ENCODE measurements at places on chromosomes 3 and 15.

DNA sequence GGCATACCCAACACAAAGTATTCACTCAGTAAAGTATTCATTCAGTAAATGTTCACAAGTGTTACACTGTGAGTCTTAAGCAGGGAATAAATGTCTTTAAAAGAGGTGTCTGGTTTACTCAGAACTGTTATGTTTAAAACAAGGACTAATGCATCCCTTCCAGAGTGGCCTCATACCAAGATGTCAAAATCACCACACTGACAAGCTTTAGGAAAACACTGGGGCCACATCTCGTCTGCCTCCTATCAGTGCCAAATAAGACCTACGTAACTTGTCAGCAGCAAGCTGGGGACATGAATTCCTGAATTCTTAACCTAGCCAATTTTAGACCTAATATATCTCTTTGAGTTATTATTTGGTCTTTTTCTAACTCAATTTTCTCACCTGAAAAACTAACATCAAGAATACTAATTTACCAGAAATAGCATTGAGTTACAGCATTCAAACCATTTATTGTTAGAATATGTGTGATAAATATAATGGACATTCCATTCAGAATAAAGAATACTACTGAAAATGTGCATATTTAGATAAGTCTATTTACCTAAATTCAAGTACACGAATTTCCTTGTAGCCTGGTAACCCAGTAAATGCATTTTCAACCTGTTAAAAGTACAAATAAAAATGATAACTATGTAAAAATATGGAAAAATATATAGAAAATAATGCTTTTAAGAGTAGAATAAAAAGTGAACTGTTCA, 51.3 kb downstream of the IMPG2 start:
- DNase-seq: no peak

GRCh38 chr3:122299872-122300460, 25.1 kb upstream of the CSTA start:
- DNase-seq: peak; percentile 8

DNA sequence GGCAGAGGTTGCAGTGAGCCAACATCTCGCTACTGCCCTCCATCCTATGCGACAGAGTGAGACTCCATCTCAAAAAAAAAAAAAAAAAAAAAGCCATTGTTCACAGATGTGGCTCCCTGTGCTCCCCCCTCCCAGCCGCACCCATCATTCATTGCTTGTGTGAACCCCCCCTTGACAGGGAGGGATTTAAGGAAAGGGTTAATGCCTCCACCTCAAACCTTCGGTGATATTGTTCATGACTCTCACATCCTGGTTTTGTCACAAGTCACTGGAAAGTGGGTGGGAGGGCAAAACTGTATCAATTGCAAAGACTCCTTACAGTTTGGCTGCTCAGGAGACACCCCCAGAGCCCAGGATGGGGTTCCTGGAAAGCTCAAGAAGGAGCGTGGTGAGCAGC, 7.7 kb downstream of the SLC6A6 start:
- DNase-seq: no peak

DNA sequence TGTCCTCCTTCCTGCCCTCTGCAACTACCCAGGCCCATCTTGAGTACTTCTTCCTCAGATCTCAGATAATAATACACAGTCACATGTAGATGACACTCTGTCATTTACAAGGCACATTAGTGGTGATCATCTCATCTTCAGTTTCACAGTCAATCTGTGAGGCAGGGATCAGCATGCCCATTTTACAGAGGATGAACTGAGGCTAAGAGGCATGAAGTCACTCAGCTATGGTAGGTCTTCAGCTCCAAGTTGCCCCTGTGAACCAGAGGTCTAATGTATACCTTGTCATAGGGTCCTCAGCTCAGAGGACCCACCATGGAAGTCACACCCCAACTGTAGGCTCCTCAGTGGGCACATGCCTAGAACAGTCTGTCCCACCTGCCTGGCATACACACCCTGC, 4.2 kb upstream of the CILP start:
- no peak for DNase-seq

GRCh38 chr3:23129817-23130216, 73.3 kb upstream of the UBE2E2 start:
- no peak for DNase-seq

DNA sequence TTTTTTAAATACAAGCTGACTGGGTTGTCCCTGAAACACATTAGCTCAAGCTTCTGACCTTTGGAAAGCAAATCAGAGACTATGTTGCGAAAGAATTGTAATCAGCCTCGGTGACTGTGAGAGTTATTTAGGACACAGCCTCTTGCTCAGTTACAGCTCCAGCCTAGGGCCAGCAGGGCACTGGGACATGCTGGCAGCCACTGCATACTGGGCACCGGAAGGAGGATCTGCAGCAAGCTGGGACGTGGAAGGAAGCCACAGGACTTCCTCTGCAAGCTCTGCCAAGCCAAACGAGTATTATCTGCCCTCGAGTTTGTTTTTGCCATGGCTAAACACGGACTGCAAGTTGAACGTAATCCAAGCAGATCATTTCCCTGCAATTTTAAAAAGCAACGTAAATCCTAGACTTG, 24.4 kb upstream of the COPG1 start:
- no peak for DNase-seq

DNA sequence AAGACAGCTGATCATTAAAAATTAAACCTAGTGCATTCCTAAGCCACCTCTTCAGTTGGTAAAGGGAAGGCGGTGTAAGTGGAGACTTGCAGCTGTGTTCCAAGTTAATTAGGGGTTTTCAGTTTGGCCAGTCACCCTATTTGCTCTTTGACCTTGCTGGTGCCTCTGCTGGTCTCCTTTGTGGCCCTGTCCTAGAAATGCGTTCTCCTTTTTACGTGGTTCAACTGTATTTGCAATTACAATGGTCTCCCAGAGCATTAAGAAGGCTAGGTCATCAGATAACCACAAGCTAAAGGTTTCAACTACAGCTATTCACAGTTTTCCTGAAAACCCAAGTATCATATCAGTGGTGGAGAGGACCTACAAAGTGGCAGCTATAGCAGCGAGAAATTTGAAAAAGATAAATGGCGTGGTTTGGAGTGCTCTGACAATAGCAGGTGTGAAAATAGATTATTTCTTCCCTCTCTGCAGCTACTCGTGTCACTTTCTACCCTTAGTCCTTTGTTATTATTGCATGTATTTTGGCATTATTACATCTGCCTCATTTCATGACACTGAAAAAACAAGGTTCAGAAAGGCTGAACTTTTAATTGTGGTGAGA, 203.5 kb upstream of the TBC1D5 start:
- no peak for DNase-seq

- no peak for DNase-seq
Measured at GRCh38 chr15:82047453-82048400, 1.9 kb upstream of the MEX3B start.

DNA sequence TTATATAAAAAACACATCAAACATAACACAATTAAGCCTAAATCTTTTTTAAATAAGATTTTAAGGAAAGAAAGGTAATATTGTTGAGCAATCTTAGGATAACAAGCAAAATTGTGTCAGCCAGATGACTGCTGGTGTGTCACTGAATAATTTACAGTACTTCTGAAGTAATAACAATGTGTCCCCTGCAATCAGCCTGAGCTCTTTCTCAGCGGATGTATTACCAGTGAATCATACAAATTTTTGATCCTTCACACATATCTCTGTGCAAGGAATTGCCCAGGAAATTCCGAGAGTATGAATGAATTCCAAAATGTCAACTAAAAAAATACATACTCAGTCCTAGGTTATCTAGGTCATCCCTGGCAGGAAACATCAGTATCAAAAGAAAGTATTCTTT, 76.6 kb upstream of the PTX3 start:
- DNase-seq: no peak

- no peak for DNase-seq
Measured at GRCh38 chr3:104323226-104323625, 1043.5 kb upstream of the ALCAM start.

GRCh38 chr3:194357681-194358080, 6.6 kb upstream of the CPN2 start:
- DNase-seq: no peak

GRCh38 chr3:160987982-160988964, 116.9 kb downstream of the B3GALNT1 start:
- no peak for DNase-seq

DNA sequence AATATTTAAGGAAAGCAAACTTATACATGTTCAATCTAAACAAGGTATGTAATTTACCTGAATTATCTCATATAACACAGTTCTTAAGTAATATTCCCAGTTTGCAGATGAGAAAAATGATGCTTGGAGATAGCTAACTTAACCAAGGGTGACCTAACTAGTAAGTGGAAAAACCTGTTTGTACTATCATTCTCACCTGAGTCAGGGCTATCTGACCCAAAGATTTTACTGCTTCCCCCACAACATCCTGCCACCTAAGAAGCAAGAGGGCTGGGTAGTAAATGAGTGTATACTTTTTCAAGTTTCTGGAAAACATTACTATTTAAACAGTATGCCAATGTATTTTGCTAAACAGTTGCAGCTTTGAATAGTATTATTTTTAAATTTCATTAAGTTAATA, 10.6 kb downstream of the TP63 start:
- no peak for DNase-seq

- DNase-seq: no peak
Measured at GRCh38 chr3:8497582-8497981, 4.0 kb upstream of the LMCD1 start.

GRCh38 chr3:177894081-177894728, 642.0 kb upstream of the KCNMB2 start:
- no peak for DNase-seq

GRCh38 chr3:185330238-185330637, 32.7 kb upstream of the MAP3K13 start:
- no peak for DNase-seq

GRCh38 chr15:101053261-101053660, 134.1 kb downstream of the LRRK1 start:
- DNase-seq: no peak

GRCh38 chr3:69791106-69791505, 51.8 kb downstream of the MITF start:
- DNase-seq: no peak

GRCh38 chr15:74730619-74731316, 5.4 kb upstream of the CYP1A1 start:
- no peak for DNase-seq

DNA sequence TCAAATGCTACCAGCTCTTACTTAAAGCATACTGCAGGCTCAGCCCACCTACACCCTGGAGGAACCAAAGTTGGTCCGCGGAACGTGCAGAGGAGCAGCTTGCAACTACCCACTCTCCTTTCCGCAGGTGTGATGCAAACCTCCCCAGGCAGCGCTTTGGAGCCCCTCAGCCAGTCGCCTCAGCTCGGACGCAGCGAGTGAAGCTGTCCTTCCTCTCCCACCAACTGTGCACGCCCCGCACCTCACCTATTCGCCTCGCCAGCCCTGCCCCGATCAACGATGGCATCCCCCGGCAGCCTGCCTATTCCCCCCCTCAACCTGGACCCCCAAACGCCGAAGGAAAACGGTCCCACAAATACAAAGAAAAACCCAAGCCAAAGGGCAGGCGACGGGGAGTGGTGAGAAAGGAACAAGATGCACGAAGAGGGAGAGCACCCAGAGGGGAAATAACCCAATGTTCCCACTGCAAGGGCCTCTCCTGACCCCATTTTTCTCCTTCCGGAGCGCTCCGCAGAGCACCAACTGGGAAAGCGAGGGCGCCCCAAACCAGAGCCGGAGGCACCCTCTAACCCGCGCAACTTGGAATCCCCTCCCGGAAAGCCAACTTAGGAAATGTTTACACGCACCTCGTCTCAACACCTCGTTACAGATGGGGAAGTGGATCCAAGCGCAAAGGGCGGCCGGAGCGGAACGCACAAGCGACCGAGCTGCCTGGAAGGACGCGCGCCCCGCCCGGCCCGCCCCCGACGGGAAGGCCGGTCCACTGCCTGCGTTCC, 665 bp downstream of the GLB1 start:
- DNase-seq: no peak

DNA sequence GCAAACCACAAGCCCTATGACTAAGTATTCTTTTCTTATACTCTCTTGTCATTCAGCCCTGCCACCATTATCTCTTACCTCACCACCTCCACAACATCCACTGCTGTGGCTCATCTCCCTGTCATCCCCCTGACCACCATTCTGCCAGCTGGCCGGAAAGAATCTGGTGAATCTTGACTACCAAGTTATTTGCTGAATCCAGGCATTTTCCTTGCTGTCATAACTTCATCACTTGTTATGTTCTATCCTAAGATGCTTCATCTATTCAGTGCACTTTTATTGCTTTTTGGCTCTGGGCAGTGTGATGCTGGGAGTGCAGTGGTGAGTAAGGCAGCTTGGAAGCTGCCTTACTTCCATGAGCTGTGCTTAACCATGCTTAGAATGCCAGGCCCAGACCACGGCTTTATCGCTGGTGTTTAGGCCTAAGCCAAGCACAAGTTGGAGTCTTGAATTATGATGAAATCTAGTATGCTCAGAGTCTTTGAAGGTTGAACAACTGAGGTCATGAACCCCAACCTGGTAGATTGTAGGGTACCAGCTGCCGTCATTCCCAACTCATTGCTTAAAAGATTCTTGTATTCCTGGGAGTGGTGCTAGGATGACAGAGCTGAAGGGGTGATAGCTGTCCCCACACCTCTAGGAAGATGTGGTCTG, 27.0 kb upstream of the APH1B start:
- DNase-seq: no peak

DNA sequence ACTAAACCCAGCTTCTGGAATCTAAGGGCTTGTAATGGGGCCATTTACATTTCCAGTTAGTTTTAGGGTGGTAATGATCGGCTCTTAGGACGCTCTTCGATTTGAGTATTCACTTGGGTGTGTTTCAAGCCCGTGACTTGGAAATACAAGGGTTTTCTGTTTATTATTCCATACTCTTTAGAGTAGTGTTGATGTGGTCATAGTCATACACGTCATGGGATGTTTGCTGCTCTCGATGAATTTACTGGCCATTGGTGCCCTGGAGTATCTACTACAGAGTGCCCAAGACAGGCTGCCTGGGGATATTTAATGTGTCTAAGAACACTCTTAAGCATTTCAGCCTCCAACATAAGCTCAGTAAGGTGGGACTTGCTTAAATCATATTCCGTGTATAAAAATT, 64.1 kb downstream of the PTPRG start:
- DNase-seq: no peak

GRCh38 chr3:23112491-23112890, 90.6 kb upstream of the UBE2E2 start:
- DNase-seq: no peak

GRCh38 chr15:98870788-98871187, 136.8 kb downstream of the PGPEP1L start:
- DNase-seq: no peak

DNA sequence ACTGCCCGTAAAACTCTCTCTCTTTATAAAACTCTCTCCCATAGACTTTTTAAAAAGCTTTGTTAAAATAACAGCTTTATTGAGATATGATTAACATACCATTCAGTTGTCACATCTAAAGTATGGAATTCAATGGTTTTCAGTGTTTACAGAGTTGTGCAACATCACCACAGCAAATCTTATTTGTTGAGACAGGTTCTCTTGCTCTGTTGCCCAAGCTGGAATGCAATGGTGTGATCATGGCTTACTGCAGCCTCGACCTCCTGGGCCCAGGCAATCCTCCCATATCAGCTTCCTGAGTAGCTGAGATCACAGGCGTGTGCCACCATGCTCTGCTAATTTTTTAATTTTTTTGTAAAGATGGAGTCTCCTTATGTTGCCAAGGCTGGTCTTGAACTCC, 35.9 kb upstream of the TRAK1 start:
- no peak for DNase-seq
